ENCODE measurements at places on chromosomes 2 and 18. TPM values are rescaled to one million over a fixed set of nuclear protein-coding genes. Genes with fewer than 3 reads are reported as not detected.

Gene ALK
- total RNA-seq = not detected

Gene TBC1D8
- 30.6 TPM for total RNA-seq

Gene DPP10
- not detected for total RNA-seq

Gene DAW1
- 2.0 TPM for total RNA-seq

Gene PPM1G
- 135 TPM for total RNA-seq

Gene DUSP28
- 2.1 TPM for total RNA-seq

Gene ABCG8
- total RNA-seq = not detected
